ENCODE measurements at places on chromosomes 7 and 10.

DNA sequence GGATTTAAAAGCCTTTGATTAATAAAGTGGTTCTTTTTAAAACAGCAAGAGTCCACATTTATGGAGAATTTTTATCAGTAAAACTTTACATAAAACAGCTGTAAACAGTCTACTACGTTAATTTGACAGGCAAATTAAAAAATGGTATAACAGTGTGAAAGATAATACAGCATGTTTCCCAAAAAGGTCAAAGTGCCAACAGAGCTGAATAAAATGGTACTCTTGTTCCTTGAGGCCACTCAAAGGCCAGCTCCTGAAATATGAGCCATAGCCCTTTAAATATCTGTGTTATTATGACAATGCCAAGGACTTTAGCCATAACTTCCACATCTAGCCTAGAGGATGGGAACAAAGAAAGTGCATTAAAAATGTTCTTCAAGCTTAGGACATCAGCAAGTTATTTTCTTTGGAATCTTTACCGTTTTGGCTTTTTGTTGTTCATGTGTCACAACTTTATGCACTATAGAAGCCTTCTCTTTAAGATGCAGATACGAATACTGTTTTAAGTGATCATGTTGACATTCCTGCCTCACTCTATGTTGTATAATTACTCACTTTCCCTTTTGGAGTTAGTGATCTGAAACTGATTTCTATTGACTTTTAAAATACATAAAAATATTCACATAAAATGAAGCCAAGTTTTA is 165.6 kb downstream of the RNLS start:
- no peak for DNase-seq

- DNase-seq, result no peak
Measured at GRCh38 chr10:132735923-132736391, 50.0 kb downstream of the NKX6-2 start.

GRCh38 chr7:77320137-77320536 is 96.0 kb downstream of the GSAP start:
- DNase-seq, result no peak

DNA sequence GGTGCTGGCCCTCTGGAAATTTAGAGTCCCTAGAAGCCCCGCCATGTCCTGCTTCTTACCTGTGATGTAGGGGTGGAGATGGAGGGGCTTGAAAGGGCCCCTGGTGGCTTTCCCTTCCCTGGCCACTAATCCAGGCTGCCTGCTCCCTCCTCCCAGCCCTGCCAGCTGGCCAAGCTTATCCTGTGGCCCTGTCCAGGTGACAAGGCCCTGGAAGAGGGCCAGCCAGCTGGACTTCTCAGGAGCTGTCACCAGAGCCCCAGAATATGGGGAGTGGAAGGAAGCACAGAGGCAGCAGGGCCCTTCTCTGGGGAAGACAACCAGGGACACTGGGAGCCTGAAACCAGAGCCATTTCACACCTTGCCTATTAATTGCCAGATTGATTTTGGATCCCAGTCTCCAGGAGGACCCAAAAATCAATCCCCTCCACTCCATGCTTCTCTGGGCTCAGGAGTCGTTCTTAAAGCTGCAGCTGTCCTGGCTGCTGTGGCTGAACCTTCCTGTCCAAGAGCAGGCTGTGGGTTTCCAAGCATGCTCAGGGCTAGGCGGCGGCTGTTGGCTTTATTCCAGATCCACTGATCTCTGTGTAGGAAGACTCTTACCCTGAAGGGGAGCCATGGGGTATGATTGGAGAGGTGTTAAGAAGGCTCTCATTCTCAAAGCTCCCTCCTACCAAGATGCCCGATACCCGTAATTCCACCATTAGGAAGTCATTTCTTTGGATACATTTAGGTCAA is 52.6 kb upstream of the PCBD1 start:
- no peak for DNase-seq

DNA sequence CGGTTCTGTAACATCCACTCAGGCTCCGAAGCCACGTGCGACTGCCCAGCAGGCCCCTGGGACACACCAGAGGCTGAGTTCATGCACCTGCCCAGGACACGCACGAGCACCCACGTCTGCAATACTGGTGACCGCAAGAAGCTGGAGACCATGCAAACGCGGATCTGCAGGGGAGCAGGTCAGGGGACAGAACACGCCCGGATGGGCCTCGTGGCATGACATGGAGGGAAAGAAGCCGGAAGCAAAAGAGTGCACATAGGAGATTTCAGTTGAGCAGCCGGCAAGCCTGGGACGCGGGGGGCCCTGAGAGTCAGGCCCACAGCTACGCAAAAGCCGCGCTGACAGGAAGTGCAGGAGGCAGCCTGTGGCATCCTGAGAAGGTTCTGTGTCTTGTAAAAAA is 73.7 kb downstream of the FOXL3 start:
- DNase-seq, result no peak

- DNase-seq, result no peak
Measured at GRCh38 chr10:79424221-79425073, 21.0 kb downstream of the ZCCHC24 start.

DNA sequence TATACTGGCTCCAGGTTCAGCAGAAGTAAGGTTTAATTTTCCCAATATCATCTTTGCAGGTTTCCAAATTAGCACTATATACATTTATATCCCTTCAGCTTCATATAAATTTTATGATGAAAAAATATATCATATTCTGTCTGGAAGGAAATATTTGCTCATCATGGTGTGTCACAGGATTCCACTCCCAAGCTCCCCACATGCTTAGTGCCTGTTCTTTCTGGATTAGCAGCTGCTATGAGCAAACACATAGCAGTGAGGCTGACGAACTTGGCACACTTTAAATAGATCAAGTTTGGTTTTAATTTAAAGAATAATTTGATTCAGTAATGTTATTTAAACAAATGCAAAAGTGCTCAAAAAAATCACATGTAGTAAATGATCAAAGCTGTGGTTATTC is 251.9 kb downstream of the AGMO start:
- no peak for DNase-seq
